NCI-H460 (cell line): ENCODE measurements at places on chromosomes 2 and 18.
A peak's percentile ranks its signal among the peaks of the same experiment; 100 is the strongest.

DNA sequence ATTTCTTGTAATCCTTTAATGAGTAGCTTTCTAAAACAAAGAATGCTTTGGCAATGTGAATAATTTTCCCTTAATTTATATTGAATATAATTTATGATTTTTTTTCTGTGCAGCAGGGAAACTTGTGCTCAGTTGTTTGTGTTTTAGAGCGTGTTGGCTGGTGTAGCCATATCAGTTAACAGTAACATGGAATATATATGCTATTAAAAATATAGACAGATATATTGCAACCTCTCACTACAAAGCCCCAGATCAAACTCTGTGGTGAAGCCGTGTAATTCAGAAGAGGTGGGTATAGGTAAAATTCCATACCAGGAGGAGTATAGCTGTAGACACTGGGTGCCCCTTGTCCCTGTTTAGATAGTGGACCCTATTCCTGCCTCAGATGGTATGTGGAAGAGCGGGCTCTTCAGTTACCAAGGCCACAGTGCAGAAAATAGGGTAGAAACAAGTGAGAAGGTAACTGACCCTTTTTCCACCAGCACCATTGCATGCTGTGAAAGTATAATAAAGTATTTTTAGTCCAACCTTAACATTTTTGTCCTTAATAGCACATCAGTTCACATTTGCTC is 18.1 kb upstream of the RASGRP3 start:
- no peak for DNase-seq

GRCh38 chr2:207825978-207826377 is 56.3 kb upstream of the FZD5 start:
- DNase-seq = no peak

GRCh38 chr2:207617011-207617671 is 8.1 kb downstream of the METTL21A start:
- DNase-seq = peak; percentile 59

- DNase-seq = peak; percentile 92
These were observed 5.8 kb downstream of the NT5DC4 start for GRCh38 chr2:112726487-112727190.

DNA sequence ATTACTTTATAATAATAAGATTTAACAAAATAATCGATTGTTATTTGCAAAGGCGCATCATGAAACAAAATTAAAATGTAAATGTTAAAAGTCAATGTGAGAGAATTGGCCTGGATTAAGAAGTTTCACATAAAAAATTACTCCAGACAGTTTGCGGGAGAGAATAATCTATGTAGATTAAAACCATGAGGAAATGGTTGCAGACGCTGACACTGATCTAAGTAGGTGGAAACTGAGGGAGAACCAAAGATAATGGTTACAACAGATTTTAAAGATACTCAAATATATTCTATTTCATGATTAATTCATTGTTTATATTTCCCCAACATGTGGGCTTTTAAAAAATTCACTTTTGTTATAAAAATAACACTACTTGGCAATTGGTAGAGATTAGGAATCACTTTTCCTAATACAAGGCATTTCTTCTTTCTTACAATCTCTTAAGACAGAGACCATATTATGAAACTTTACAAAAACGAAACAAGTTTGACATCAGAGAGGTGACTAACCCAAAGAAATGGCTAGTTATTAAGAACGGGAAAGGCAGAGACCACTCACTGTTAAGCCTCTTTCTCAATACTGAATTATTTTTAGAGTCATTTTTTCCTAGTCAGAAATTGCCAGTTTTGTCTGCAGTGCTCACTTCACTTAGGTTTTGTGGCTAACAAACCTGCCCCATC is 1.6 kb downstream of the KANSL1L start:
- DNase-seq = peak; percentile 29

DNA sequence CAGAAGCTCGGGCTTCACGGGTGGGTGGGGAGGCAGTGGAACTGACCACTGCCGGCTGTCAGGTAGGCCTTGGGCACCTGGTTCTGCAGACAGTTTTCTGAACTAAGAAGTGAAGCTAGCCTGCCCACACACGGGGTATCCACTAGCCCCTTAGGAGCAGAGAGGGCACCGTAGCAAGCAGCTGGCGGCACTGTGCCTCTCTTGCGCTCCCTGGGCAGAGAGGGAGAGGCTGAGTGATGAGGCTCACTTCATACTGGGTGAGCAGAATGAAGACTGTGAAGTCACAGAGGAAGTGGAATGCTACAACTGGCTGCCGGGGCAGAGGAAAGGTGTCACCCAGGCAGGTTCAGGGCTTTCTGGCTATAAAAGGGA is 753 bp downstream of the ITPRIPL1 start:
- no peak for DNase-seq

- no peak for DNase-seq
These were observed 762 bp downstream of the YIPF4 start for GRCh38 chr2:32278478-32278853.

DNA sequence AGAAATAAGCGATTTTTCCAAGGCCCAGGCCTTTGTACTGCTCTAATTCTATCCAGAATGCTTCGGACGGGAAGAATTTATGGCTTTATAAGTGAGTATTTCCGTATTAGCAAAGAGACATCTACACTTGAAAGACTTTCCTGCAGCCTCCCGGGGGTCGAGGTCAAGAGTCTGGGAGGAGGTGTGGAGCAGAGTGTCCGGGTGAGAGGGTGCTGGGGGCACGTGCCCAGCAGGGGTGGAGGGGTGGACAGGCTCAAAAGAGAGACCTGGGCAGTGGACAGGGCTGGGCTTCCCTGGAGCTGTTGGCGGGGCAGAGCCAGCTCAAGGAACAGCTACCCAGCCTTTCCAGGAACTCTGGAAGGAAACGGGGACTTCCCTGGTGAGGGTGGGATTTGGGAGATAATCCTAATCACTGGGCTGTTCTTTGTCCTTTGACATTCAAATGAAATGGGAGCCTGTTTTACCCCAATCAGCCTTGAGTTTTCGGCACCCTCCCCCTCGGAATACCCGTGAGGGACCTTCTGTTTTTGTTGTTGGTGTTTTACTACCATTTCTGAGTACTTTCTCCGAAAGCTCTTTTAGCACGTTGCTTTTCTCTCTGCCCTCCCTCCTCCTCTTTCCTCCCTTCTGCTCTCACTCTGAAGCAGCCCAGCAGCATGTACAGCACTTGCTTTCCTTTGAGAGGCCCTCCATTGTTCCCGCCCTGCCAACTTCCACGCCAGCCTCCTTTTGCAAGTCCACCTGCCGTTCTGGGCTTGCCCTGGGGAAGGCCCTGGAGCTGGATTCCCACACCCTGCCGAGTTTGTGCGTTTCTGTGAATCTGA is 164.7 kb downstream of the AGAP1 start:
- no peak for DNase-seq

GRCh38 chr2:84980263-84980983 is 9.5 kb downstream of the KCMF1 start:
- no peak for DNase-seq

DNA sequence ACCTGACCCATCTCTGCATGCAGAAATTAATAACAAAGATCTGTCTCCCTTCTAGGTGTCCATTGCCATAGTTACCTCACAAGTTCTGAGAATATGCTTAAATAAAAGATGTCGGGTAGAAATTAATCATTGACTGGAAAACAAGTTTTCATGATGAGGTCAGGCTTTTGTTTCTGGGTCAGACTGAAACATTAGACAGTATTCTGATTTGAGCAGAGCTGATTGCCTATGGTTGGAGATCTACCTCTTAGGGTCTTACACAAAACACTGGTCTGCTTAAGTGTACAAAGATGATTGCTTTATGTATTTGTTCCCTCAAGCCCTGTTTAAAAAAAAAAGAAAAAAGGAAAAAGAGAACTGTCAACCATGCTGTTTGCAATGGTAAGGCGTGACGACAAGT is 956.4 kb downstream of the CPS1 start:
- no peak for DNase-seq

GRCh38 chr18:12328179-12328823 is 20.3 kb downstream of the TUBB6 start:
- DNase-seq = no peak

DNA sequence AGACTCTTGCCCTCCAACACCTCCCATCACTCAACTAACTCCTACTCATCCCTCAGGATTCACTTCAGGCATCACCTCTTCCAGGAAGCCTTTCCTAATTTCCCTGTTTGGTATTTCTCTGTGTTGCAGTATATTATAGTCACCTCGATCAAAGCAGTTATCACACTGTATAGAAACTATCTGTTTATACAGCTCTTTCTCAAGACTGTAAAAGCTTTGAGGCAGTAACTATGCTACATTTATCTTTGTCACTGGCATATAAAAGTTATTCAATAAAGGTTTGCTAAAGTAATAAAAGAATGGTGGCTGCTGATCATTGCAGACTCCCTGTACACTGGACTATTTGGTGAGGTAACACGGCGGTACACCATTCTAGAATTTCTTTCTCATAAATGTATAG is 284.9 kb downstream of the PAX3 start:
- no peak for DNase-seq

- DNase-seq = no peak
These were observed 268.8 kb downstream of the IKZF2 start for GRCh38 chr2:212882626-212883025.

DNA sequence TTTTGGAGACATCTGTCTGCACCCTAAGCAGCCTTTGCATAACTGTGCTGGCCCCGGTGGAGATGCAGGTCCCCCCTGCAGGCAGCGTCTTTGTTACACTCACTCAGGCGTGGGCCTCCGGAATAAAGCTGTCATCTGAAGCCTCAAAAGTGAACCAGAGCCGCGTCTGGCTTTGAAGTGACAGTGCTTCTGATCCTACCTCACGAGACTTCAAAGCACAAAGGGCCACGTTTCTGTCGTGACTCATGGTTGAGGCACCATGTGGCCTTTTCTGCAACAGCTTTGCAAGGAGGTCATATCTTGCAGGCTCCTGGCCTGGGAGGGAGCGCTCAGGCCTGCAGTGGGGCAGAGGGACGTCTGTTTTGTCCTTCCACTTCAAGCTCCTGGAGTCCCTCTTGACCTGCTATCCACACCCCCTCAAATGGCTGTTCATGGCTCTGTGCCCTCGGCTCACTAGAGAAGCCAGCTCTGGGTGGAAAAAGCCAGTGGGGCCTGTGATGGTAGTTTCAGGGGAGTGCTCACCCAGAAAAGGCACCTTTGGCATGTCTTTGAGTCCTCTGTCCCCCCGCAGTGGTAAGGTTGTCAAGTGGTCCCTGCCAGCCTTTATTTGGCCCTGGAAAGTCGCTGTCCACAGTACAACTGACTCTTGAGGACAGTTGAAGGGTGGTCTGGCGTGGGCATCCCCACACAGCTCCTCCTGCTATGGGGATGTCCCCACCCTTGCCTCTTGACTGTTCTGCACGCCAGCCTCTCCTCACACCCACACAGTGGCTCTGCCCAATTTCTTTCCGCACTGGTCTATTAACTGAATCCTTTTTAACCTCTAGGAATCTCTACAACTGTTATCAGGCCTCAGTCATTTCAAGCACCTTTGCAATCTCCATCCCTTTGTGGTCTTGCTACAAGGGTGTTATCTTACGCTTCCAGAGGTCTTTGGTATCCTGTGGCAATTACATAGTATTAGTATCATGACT is 19.3 kb downstream of the GPR55 start:
- DNase-seq = no peak
